Fibroblast of the conjunctiva (primary cell): ENCODE measurements at places on chromosomes 5 and 9.

DNA sequence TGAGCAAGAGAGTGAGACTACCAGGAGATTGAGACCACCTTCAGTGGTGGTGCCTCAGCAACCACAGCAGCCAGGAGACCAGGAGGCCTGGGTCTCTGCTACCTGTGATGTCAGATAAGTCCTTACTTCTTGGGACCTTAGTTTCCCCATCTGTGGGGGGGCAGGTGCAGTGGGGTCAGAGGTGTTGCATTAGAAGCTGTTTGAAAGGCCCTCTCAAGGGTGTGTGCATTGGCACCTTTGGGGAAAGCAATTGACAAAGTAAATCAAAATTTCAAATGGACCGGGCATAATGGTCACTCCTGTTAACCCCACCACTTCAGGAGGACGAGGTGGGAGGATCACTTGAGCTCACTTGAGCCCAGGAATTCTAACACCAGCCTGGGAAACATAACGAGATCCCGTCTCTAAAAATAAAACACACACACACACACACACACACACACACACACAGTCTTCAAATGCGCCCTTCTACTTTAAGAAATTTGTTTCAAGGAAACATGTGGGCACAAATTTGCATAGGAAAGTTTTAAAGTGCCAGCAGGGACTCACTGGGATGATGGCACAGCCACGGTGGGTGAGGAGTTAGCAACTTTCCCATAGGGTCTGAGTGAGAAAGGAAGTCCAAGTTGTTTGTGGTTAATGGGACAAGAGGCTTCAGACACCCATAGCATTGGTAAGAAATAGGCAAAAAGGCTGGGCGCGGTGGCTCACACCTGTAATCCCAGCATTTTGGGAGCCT lies 1.3 kb upstream of the AK1 start:
- no peak for DNase-seq

- DNase-seq: no peak
Measured at GRCh38 chr5:137760719-137761516, 6.8 kb upstream of the HNRNPA0 start.

GRCh38 chr9:92426501-92427145 lies 2.4 kb upstream of the OMD start:
- DNase-seq: no peak

- DNase-seq: peak; percentile 56
Measured at GRCh38 chr9:22307013-22307711, 139.5 kb upstream of the DMRTA1 start.

DNA sequence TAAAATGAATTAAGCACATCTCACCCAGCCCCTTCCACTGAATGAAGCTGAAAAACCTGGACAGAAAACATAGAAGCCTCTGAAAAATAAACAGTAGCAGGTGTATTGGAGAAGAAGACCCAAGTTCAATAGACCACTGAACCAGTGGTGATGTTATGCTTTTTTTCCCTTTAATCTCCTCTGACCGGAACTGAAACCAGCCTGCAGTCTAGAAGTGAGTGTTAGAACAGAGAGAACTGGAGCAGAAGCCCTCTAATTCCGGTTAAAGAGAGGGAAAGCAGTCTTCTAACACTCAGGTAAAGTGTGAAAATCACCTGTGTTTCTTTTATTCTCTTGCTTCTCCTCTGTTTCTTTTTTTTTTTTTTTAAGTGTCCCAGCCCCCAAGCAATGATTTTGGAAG lies 83.5 kb upstream of the CCL21 start:
- DNase-seq: no peak

- DNase-seq: no peak
Measured at GRCh38 chr9:72217306-72217842, 68.1 kb downstream of the GDA start.

GRCh38 chr5:169289520-169289919 lies 11.4 kb downstream of the SLIT3 start:
- DNase-seq: no peak

DNA sequence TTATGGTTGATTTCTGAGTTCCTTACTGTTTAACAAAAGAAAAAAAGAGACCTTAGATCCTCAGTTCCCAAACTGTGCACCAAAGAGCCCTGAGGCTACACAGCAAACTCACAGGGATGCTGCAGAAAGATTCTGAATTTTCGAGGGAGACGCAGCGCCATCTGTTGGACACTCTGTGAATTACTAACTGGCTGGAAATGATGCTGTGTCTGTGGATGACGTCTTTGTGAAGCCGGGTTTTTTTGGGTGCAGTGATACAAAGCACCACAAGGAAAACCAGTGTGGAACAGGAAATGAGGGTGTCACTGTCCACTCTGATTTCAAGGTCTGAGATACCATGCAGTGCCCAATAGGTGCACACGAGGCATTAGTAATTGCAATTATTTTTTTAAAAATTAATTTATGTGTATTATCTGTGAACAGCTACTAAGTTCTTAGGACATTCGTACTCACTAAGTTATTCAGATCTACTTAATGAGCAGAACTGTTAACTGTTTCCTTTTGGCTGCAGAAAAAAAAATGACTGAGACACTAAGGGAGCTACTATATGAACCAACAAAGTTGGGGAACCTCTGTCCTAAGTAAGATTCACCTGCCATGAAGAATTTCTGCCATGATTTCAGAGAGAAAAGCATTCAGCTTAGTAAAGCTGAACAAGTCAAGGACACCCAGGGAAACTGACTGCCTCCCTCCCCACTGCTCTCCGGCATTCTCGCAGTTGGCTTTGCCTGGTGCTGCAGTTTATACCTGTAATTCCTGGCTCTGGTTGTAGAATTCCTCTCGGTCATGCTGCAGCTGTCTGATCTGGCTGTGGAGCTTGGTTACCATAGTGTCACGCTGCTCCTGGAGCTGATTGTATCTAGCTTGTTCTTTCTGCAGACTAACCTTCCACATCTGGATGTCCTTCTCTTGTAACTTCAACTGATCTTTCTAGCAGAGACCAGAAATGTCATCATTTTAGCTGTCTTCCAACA lies 23.4 kb downstream of the SPACA9 start:
- DNase-seq: peak; percentile 57

DNA sequence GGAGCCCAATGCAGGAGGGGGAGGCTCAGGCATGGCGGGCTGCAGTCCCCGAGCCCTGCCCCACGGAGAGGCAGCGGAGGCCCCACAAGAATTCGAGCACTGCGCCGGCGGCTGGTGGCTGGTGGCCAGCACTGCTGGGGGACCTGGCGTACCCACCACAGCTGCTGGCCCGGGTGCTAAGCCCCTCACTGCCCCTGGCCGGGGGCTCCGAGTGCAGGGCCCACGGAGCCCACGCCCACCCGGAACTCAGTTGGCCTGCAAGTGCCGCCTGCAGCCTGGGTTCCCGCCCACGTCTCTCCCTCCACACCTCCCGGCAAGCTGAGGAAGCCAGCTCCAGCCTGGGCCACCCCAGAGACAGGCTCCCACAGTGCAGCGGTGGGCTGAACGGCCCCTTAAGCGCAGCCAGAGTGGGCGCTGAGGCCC lies 780.3 kb downstream of the DTWD2 start:
- DNase-seq: no peak

DNA sequence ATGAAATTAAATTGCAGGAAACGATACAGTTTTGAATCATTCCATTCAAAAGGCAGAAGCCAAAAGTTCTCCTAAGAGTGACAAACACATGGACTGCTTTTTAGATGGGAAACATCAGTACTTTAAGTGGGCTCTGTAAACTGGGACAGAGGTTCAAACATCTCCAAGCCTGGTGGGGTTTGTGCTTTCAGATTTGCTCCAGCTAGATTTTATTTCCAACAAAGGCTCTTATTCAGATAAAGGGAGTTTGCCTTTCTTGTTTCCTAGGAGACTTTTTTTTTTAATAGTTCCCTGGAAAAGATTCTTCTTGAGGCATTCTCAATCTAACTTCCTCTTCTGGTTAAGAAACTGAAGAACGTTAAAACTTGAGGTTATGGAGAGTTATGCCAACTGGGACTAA lies 277.6 kb downstream of the TMEM38B start:
- no peak for DNase-seq

DNA sequence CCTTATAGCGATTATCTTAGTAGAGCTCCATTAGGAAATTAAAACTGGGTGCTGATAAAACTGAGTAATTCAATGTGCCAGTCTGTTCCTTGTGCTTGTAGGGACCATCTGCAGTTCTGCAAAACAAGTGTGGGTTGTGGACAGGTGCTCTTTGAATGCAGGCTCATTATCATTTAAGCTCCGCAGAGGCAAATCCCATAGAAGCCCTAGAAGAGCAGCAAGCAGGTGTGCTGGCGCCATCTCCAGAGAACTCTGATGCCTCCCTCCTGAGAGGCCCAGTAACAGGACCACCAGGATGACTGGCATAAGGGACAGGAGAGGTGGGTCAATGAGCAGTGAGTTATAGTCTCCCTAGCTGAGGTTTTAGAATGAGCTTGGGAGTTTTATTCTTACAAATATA lies 1342.4 kb upstream of the DMAC1 start:
- no peak for DNase-seq

GRCh38 chr9:93129286-93129685 lies 4.8 kb downstream of the NINJ1 start:
- no peak for DNase-seq

- DNase-seq: no peak
Measured at GRCh38 chr5:75052192-75053053, at the start of gene GCNT4. Gene GCNT4 (minus strand): TSS chr5:75052558. CDS start chr5:75030037, 22,521 bp downstream.

GRCh38 chr5:146641941-146642340 lies 126.0 kb upstream of the GPR151 start:
- DNase-seq: no peak

DNA sequence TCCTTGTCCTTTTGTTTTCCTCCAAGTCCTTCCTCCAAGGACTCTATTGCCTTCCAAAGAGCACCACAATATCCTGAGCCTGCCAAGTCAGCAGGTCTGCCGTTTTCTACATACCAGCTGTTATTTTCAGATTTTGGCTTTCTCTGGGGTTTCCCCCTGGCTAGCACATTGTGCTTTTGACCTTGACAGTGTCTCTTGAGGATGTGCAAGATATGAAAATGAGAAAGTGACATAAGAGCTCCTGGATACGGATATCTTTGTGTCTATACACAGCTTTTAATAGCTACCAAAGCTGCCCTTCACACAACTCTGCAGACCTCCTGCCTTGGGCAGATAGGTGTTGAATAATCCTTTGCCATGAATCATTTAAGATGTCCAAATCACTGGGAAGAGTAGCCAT lies 67.0 kb downstream of the HAPLN1 start:
- DNase-seq: no peak

DNA sequence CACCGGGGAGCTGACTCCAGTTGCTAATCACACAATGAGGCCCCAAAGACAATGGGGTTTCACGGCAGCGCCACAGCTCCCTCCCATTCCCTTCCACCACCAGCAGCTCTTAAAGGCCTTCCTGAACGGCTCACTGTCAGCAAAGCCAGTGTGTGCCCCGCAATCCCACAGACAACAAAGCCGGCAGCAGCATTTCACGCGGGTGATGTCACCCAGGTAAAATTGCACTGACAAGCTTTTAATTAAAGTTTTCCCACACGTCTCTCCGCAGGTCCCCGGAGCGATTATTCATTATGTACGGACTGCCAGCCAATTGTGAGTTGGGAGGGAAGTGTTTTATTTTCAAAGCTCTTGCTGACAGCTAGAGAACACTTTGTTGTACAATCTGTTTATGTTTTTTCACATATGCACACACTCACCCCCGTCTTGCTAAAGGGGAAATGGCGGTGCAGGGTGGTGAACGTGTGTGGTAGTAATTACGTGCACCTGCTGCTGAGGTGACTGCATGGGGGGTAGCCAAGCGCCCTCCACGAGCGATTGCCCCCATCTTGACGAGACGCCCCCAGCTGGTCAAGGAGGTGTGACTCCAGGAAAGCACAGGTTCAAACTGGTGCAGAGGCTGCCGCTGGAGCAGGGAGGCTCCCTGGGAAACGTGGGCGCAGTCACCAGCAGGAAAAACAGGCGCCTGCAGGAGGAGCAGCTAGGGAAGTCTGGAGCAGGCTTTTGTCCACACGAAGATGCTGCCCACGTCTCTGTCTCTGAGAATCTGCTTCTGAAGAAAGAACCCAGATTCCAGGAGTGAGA lies 65.0 kb downstream of the IRX2 start:
- DNase-seq: no peak

GRCh38 chr9:22440841-22441240 lies 5.8 kb upstream of the DMRTA1 start:
- no peak for DNase-seq

GRCh38 chr5:154786414-154786813 lies 31.2 kb downstream of the LARP1 start:
- DNase-seq: no peak

- DNase-seq: peak; percentile 68
Measured at GRCh38 chr5:34598177-34598794, 57.8 kb upstream of the RAI14 start.

GRCh38 chr9:113380869-113381378 lies 4.1 kb upstream of the HDHD3 start:
- no peak for DNase-seq

GRCh38 chr5:145680767-145681166 lies 154.4 kb downstream of the PRELID2 start:
- DNase-seq: no peak

DNA sequence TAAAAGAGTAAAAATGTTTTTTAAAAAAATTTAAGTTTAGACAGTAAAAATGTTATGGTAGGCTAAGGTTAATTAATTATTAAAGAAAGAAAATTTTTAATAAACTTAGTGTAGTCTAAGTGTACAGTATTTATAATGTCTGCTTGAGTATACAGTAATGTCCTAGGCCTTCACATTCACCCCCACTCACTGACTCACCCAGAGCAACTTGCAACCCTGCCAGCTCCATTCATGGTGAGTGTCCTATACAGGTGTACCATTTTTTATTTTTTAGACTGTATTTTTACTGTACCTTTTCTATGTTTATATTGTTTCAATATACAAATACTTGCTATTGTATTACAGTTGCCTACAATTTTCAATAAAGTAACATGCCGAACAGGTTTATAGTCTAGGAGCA lies 234.1 kb downstream of the AUH start:
- no peak for DNase-seq

DNA sequence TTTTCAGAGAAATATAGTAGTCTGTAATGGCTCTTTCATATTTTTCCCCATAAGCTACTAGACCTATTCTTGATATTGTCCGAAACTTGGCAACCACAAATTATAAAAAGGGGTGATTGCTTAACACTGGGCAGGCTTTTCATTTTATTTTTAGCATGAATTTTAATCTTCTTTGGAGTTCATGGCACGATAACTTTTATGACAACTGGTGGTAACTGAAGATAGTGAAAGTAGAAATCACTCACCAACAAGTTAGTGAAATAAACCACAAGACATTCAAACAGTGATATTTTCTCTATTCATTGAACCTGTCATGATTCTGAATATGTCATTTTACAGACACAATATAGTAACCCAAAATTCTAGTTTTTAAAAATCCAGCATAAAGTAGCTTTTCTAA lies 213.9 kb downstream of the PRDM9 start:
- no peak for DNase-seq

- DNase-seq: no peak
Measured at GRCh38 chr9:107387409-107387808, 102.2 kb downstream of the KLF4 start.

DNA sequence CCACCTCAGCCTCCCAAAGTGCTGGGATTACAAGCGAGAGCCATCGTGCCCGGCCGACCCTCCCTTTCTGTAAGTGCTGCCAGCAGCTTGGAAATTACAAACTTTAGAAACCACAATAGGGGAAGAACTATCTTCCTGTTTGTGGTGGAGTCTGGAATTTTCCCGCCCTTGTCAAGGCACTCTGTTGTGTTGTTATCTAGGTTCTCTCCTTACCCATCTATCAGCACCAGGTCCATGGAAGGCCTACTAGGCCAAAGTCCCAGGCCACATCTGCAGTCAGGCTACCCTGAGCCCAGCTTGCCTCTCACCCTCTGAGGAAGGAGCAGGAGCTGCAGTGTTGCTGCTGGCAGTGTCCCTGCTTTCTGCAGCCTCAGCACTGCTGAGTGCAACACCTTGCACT lies 214.9 kb downstream of the MCTP1 start:
- no peak for DNase-seq
